ENCODE measurements at places on chromosomes 3 and 15.
A peak's percentile ranks its signal among the peaks of the same experiment; 100 is the strongest.

- DNase-seq = no peak
Observed at GRCh38 chr3:141655801-141656200, 82.3 kb upstream of the RNF7 start.

- DNase-seq = no peak
Observed at GRCh38 chr3:53113293-53114010, 16.8 kb downstream of the RFT1 start.

DNA sequence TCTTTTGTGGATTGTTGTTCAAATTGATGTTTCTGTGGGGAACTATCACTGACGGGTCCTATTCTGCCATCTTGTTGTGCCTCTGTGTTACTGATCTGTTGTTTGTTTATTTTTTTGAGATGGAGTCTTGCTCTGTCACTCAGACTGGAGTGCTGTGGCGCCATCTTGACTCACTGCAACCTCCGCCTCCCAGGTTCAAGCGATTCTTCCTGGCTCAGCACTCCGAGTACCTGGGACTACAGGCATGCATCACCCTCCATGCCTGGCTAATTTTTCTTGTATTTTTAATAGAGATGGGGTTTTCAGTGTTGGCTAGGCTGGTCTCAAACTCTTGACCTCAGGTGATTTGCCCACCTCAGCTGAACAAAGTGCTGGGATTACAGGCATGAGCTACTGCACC is 31.6 kb downstream of the CDAN1 start:
- no peak for DNase-seq

GRCh38 chr3:134685929-134686802 is 35.3 kb upstream of the KY start:
- no peak for DNase-seq

- peak; percentile 35 for DNase-seq
Observed at GRCh38 chr15:20351448-20351971, 190.1 kb downstream of the GOLGA6L6 start.

DNA sequence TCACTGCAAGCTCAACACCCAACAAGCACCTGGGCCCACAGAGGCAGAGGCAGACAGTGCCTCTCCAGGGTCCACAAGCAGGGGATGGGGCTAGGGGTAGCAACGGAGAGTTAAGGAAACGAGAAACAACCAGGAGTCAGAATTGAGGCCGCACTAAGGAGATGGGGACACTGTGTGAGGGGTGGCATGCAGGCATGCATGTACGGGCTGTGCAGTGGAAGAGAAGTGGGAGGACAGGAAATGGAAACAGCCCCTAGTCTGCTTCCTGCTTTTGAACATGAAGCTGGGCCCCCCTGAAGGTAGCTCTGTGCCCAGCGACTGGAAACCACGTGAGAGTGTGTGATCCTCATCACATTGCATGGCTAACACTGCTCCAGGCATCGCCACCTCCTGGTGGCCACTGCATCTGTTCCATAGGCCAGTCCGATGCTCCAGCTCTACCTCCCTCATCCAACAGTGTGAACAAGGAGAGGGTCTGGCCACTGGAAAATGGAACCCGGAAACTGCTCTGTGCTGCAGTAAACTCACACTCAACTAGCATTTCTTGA is 44.0 kb downstream of the XXYLT1 start:
- no peak for DNase-seq

- no peak for DNase-seq
Observed at GRCh38 chr3:42052484-42053351, 38.4 kb upstream of the TRAK1 start.

GRCh38 chr15:39627451-39628143 is 46.7 kb downstream of the THBS1 start:
- no peak for DNase-seq

DNA sequence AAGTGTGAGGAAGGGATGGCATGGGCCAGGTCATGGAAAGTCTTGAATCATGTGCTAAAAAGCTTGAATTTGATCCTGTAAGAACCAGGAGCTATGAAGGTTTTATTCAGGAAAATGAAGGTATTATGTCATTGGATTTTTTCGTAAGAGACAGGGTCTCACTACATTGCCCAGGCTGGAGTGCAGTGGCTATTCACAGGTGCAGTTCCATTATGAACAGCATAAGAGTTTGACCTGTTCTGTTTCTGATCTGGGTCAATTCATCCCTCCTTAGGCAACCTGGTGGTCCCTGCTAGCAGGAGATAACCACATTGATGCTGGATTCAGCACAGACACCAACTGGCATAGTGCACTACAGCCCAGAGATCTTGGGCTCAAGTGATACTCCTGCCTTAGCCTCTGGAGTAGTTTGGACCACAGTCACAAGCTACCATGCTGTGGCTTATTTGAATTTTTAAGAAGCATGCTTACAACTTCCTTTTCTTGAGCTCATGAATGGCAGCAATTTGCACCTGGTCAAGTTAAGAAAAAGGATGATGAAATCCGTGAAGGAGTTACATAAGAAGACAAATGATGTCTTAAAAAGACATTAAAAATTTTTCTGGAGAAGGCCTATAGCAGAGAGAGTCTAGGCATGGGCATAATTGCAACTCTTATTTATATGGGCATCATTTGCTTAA is 79.1 kb downstream of the CADPS start:
- DNase-seq = no peak

- DNase-seq = peak; percentile 46
Observed at GRCh38 chr3:18295171-18295920, 129.8 kb downstream of the SATB1 start.

- DNase-seq = no peak
Observed at GRCh38 chr15:42719043-42719442, 17.9 kb downstream of the CDAN1 start.

GRCh38 chr15:92606126-92606835 is 49.3 kb downstream of the FAM174B start:
- DNase-seq = no peak

DNA sequence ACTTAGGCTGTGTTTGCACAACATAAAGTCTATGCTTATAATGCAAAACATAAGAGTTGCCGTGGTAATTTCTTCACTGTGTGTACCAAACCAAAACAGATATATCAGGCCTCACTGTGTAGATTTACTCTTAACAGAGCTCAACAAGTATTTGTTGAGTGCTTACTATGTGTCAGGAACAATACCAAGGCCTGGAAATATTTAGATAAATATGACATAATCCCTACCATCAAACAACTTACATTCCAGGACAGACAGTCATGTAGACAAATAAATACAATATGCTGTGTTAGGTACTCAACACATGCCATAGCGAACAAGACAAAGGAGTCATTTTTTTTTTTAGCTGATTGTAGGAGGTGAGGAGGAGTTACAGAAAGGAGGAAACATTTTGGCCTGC is 554.0 kb downstream of the NSUN3 start:
- DNase-seq = no peak

DNA sequence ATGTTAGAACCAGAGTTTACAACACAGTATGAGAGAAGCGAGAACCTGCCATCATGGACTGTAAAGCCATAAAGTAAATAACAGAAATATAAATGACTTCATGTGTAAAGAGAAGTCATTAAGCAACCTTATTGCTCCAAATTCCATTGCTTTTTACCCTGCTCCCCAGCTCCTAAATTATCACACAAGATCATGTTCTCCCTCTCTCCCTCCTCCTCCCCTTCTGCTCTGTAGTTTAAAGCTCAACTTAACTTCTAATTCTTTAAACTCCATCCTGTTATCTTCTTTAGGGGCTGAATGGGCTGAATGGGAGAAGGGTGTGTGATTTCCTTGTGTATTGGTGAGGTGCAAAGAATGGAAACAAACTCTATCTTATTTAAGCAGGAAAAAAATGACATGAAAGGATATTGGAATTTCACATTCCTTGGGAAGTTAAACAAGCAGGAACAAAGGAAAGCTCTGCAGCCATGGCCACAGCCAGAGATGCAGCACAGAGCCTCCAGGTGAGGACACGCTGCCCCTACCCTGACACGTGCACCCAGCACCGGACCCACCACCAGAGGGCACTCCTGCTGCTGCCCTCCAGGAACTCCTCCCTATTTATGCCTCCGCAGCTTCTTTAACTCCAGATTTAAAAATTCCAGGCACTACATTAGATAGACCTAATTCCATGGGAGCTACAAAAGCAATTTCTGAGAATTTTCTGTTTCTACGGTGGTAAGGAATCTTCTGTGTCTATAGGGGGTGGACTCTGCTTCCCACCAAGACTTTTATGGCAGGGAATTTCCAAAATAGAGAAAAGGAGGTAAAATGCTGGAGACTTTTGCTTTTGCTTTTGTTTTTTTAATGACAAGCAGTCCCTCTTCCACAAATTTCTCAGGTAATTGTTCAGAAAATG is 76.9 kb upstream of the ABI3BP start:
- DNase-seq = peak; percentile 74

- DNase-seq = no peak
Observed at GRCh38 chr3:4061195-4061594, 242.0 kb upstream of the SETMAR start.

- DNase-seq = no peak
Observed at GRCh38 chr3:175913286-175913685, 1054.2 kb downstream of the NAALADL2 start.

DNA sequence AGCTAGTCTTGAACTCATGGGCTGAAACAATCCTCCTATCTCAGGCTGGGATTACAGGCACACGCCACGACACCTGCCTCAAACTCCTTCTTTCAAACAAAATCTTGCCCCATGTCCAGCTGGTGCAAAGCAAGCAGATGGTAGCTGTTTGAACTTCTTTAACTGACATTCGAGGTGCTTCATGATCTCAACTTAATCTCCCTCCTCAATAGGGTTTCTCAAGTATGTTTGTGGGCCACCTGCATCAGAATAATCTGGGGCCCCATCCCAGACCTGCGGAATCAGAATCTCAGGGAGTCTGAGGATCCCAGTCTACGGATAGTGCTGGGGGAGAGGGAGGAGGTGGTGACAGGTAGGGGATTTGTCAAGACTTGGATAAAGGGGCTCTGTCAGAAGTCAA is 20.9 kb upstream of the TRH start:
- DNase-seq = no peak

DNA sequence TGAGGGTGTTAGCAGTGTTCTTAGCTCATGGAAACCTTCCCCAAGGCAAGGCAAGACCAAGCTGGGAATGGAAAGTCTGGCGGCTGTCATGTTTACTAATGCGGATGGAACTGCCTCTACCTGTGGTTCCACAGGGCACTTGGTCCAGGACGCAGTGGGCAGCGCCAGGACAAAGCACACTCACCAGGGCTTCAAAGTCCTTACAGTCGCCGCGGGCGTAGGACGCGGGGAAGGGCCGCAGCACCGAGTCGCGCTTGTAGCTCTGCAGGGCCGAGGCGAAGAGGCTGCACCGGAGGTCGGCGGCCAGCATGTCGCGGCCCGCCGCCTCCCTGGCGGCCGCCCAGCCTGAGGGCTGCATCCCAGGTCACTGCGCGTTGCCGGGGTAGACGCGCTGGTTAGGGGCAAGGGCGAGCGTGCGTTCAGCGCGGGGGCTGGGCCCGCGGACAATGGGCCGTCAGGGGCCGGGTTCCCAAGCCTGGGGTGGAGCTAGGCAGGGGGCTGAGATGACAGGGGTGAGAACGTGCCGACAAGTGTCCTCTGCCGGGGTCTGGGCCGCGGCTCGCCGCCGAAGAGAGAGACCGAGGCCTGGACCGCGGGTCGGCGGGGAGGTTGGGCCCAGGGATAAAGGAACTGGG is 497 bp downstream of the PARP16 start:
- DNase-seq = peak; percentile 90

DNA sequence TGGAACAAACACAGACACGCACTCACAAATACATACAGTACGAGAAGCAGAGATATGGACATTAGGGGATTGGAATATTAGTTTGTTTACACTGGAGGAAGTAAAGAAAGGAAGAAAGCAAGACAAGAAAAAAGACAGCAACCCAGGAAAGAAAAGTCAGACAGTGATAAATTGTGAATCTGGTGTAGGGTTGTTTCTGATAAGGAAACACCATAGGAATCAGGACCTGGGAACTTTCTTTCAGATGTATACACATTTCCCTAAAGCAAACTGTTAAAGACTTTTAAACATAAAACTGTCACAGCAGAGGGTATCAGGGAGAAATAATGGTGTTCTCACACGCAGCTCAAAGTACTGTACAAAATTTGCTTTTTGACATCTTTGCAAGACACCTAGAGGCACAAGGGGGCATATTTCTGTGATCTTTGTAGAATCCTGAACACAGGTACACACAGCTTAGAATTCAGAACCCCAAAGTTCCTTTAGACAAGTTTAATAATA is 153.7 kb downstream of the TUSC7 start:
- DNase-seq = no peak

GRCh38 chr3:39149498-39150147 is 3.8 kb downstream of the CSRNP1 start:
- DNase-seq = no peak

DNA sequence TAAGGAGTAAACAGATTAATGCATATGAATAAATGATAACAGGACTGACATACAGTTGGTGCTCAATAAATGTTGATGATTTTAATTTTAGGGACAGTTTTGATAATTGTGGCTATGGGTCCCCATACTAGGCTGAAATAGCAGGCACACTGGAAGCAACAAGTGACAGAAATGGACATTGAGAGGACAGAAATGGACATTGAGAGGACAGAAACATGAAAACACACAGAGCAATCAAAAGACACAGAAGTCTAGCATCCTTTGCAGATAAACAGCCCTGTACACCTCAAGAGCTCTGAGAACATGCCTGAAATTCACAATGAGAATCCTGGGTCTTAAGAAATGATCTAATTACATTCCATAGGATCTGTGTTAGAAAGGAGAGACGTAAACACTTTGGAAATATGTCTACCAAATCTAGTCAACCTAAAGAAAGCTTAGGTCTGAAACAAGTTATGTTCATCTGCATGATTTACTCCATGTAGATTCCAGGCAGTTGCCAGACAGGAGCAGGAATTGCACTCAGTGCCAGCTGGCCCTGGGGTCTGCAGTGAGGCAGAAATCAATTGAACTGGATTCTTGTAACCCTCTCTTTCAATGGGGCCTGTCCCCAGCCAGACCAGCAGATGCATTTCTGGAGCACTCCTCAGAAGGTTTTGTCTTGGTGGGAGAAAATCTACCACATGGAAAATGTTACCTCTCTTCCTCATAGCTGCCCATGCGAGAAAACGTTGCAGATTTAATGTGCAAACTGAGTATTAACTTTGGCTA is 60.3 kb downstream of the SYNM start:
- DNase-seq = no peak

GRCh38 chr15:78023865-78024518 is 53.5 kb downstream of the TBC1D2B start:
- no peak for DNase-seq

DNA sequence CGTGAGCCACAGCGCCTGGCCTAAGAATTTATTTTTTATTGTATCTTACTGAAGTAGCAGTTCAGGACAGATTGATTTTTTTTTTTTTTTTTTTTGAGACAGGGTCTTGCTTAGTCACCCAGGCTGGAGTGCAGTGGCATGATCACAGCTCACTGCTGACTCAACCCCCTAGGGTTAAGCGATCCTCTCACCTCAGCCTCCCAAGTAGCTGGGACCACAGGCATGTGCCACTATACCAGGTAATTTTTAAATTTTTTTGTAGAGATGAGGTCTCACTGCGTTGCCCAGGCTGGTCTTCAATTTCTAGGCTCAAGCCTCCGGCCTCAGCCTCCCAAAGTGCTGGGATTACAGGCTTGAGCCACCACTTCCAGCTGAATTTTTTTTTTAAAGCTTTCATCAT is 99.8 kb upstream of the HERC1 start:
- DNase-seq = no peak
